ENCODE measurements at places on chromosomes 2 and 18.

DNA sequence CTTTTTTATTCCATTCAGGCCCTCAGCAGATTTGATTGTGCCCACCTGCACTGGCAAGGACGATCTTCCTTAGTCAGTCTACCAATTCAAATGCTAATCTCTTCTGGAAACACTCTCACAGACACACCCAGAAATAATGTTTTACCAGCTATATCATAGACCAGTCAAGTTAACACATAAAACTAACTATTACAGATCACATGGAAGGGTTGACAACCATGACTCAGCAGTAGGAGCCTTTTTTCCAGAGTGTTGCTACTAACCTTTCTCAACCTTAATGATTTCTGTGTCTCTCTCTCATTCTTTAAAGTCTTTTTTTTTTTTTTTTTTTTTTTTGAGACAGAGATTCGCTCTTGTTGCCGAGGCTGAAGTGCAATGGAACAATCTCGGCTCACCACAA lies 143.5 kb upstream of the MSH6 start:
- DNase-seq: no peak

DNA sequence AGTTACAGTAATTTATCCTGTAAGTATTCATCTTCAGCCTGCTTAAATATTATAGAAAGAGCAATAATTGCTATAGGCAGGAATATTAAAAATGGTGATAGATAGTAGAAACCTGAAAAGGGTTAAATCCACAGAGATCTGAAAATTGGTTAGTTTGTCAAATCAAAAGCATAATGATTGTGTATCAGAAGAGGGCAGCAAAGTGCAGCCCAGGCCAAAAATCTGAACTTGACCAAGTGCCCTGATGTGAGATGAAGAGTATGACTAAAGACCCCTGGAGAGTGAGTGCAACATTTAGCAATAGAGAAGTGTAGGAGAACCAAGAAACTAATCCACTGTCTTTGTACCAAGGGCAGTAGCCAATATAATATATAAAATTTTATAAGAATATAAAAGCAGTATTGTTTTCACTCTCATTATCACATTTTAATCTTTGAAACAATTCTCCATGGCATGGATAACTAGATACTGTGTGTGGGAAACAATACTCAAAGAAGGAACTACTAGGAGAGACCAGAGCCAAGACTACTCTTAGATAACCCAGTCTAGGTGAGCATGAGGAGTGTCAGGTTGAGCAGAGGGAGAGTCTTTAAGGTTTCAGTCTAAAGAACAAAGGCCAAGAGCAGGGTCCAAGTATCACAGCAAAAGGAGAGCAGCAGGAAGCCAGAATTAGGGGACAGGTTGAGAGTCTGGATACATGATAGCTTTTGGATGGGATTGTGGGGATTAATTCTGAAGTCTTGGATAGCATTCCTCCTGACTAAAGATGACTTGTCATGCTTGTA lies 148.7 kb downstream of the CALCRL start:
- DNase-seq: no peak

GRCh38 chr2:15745907-15746702 lies 154.4 kb downstream of the DDX1 start:
- DNase-seq: no peak

- DNase-seq: no peak
These were observed 155.5 kb upstream of the ACVR2A start for GRCh38 chr2:147689220-147689909.

GRCh38 chr18:24181806-24182205 lies 42.9 kb downstream of the CABYR start:
- no peak for DNase-seq

Measured in NCI-H1694 (cell line).